Mammary epithelial cell (primary cell): ENCODE measurements at places on chromosomes 3 and 15. TPM values are rescaled to one million over a fixed set of nuclear protein-coding genes. Genes with fewer than 3 reads are reported as not detected.

- no peak for DNase-seq
These were observed 980 bp downstream of the PARP9 start for GRCh38 chr3:122562923-122563716.

- DNase-seq, result no peak
These were observed 12.0 kb upstream of the TOPBP1 start for GRCh38 chr3:133673746-133674145.

DNA sequence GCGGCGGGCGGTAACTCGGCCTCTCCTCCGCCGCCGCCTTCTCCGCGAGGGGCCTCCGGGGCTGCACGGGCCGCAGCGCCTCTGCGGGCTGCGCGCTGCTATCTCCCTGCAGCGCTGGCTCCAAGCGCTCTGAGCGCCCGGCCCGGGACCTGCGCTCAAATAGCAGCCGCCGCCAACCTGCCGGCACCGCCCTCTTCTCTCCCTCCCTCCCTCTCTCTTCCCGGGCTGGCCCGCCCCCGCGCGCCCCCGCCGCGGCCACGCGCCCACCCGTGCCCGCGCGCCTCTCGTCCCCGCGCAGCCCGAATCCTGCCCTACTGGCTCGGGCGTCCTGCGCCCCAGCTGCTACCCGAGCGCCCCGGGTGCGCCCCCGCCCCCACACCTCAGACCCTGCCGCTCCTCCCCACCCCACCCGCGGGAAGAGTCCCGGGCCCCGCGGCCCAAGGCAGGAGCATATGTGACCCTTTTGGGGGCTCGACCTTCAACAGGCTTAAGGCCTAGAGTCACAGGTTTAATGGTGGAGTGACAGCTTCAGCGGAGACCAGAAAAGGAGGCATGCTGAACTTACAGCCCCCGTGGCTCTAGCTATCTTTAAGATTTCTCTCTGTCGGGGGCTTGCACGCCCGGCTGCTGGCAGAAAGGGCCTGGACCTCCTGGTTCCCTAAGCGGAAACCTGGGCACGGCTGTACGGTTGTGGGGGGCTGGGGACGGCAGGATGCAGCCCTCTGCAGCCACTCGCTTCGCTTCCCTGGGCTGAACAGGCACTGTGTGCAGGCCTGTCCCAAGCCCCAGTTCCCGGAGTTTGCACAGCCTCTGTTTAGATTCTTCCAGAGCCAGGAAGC is at the start of gene CACNA2D2:
CACNA2D2 (minus strand) TSS at position 131 of the 839 bp plus-strand sequence. CDS start 211 bp downstream, outside the sequence.
- DNase-seq, result peak; percentile 14

GRCh38 chr3:42800251-42800650 is 4.0 kb downstream of the HIGD1A start:
- no peak for DNase-seq

SLC22A13 gene
- 0.67 TPM for total RNA-seq
